Bladder microvascular endothelial cell (primary cell): ENCODE measurements at places on chromosomes 12 and 14. TPM values are rescaled to one million over a fixed set of nuclear protein-coding genes. Genes with fewer than 3 reads are reported as not detected.

Gene GLS2
- total RNA-seq = 0.16 and 0.44 TPM in 2 replicates

Gene INSM2
- 0.06 TPM in 1 of 2 replicates, not detected in the other for total RNA-seq

Gene OAS2
- 16.5 and 19.6 TPM in 2 replicates for total RNA-seq

Gene CACNA2D4
- not detected in 2 replicates for total RNA-seq

Gene CCDC197
- total RNA-seq = not detected in 2 replicates

Gene EML1
- 33.8 and 36.6 TPM in 2 replicates for total RNA-seq

Gene HCAR2
- total RNA-seq = not detected in 2 replicates

Gene EPYC
- not detected in 2 replicates for total RNA-seq

Gene PIWIL1
- not detected in 2 replicates for total RNA-seq

Gene CALCOCO1
- total RNA-seq = 49.2 and 101 TPM in 2 replicates

Gene CCDC38
- total RNA-seq = under 0.01 TPM in 1 of 2 replicates, not detected in the other

Gene STXBP6
- 0.16 and 1.4 TPM in 2 replicates for total RNA-seq

Gene KCNH3
- 0.06 TPM in 1 of 2 replicates, not detected in the other for total RNA-seq

Gene SMIM41
- total RNA-seq = under 0.01 and 0.13 TPM in 2 replicates

Gene CLECL1
- not detected in 2 replicates for total RNA-seq

Gene DTD2
- total RNA-seq = 12.1 and 16.8 TPM in 2 replicates

Gene SPIC
- total RNA-seq = not detected in 2 replicates

Gene ARHGEF40
- total RNA-seq = 3.1 and 9.9 TPM in 2 replicates

Gene OVCH1
- not detected in 2 replicates for total RNA-seq

Gene PTMS
- 50.5 and 163 TPM in 2 replicates for total RNA-seq

Gene C12orf54
- total RNA-seq = not detected in 2 replicates

Gene STX2
- total RNA-seq = 30.3 and 49.3 TPM in 2 replicates

Gene LYZ
- total RNA-seq = not detected in 2 replicates

Gene ABCD4
- total RNA-seq = 43.2 and 50.6 TPM in 2 replicates

Gene NTS
- total RNA-seq = under 0.01 TPM in 1 of 2 replicates, not detected in the other

Gene GPRC5D
- not detected in 2 replicates for total RNA-seq

Gene OASL
- 1.3 and 1.9 TPM in 2 replicates for total RNA-seq

Gene PROX2
- total RNA-seq = not detected in 2 replicates

Gene TMEM119
- total RNA-seq = under 0.01 TPM in 1 of 2 replicates, not detected in the other

Gene CISTR
- total RNA-seq = not detected in 2 replicates

Gene ADCY4
- 61.5 and 89.6 TPM in 2 replicates for total RNA-seq

Gene KLHDC1
- total RNA-seq = 1.3 and 2.8 TPM in 2 replicates

Gene LBHD2
- total RNA-seq = not detected in 2 replicates

Gene PTHLH
- total RNA-seq = 0.25 TPM in 1 of 2 replicates, not detected in the other

Gene PNN
- total RNA-seq = 15.1 and 28.2 TPM in 2 replicates

Gene ANO4
- 0.16 and 0.94 TPM in 2 replicates for total RNA-seq
